Naive thymus-derived CD4-positive, alpha-beta T cell (primary cell): ENCODE measurements at places on chromosomes 12 and 14. TPM values are rescaled to one million over a fixed set of nuclear protein-coding genes. Genes with fewer than 3 reads are reported as not detected.

HOXC13 gene
- not detected for total RNA-seq

DNA sequence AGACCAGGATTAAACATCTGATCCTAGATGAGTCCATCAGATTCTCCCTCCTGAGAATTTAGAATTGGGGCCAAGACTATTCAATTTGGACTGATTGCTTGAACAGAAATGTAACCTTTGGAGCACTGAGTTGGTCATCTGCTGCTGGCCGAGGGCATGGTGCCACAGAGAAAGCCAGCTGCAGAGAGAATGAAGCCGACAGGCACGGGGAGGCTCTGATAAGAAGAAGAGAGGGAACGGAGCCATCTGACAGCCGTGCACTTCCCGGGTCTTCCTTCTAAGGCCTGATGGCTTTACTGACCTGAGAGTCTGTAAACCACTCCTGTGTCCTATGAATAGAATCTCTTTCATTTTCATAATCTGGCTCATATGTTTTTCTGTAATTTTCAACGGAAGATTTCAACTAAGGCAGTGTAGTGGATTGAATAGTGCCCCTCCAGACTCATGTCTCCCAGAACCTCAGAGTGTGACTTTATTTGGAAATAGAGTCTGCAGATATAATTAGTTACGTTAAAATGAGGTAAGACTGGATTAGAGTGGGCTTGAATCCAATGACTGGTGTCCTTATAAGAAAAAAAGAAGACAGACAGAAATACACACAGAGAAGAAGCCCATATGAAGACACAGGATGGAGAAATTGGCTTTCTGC lies 39.1 kb upstream of the FRS2 start:
- no peaks in the 10 kb centered on the region for H3K36me3 ChIP-seq
- no peaks in the 10 kb centered on the region for H3K4me1 ChIP-seq
- H3K4me3 ChIP-seq, result no peak overlapping the region

- H3K4me3 ChIP-seq, result no peak overlapping the region
- H3K27ac ChIP-seq, result no peak overlapping the region
- no peaks in the 10 kb centered on the region for H3K27me3 ChIP-seq
These were observed 85.4 kb downstream of the WSCD2 start for GRCh38 chr12:108214486-108214885.

DNA sequence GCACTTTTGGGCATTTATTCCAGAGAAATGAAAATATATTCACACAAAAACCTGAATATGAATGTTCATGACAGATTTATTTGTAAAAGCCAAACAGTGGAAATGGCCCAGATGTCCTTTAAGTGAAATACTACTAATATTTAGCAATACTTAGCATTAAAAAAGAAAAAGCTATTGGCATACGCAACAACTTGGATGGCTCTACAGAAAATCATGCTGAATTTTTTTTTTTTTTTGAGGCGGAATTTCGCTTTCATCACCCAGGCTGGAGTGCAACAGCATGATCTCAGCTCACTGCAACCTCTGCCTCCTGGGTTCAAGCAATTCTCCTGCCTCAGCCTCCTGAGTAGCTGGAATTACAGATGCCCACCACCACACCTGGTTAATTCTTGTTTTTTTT lies 24.1 kb downstream of the FGD6 start:
- H3K4me3 ChIP-seq, result no peak overlapping the region
- DNase-seq, result no peak
- H3K36me3 ChIP-seq, result no peaks in the 10 kb centered on the region
